ENCODE measurements at places on chromosomes 5 and 9. TPM values are rescaled to one million over a fixed set of nuclear protein-coding genes. Genes with fewer than 3 reads are reported as not detected.

RETREG1 gene
- total RNA-seq = not detected

CNOT6 gene
- 17.2 TPM for total RNA-seq

ANKDD1B gene
- total RNA-seq = 0.70 TPM

CNTLN gene
- total RNA-seq = 3.9 TPM

MSX2 gene
- 0.53 TPM for total RNA-seq

HK3 gene
- total RNA-seq = not detected

MYOZ3 gene
- 0.93 TPM for total RNA-seq

LYRM7 gene
- total RNA-seq = 4.0 TPM

GABRA1 gene
- not detected for total RNA-seq

C9 gene
- 0.44 TPM for total RNA-seq

ADRB2 gene
- total RNA-seq = 0.70 TPM

GABRP gene
- 0.41 TPM for total RNA-seq

PKN3 gene
- total RNA-seq = 14.8 TPM

FOXD4L4 gene
- 0.53 TPM for total RNA-seq

SPATA31A3 gene
- total RNA-seq = not detected

PCDHGA1 gene
- total RNA-seq = 0.39 TPM

OTULINL gene
- 0.34 TPM for total RNA-seq

IRGM gene
- not detected for total RNA-seq

FBXW11 gene
- total RNA-seq = 40.1 TPM

FOXD4L3 gene
- not detected for total RNA-seq

WHRN gene
- 1.9 TPM for total RNA-seq

CTSV gene
- 0.19 TPM for total RNA-seq

GABRB2 gene
- total RNA-seq = not detected

PPP3R2 gene
- not detected for total RNA-seq

COL5A1 gene
- 185 TPM for total RNA-seq

CNTFR gene
- not detected for total RNA-seq

CDKN2B-AS1 gene
- total RNA-seq = 2.9 TPM

DAP gene
- 106 TPM for total RNA-seq

S1PR3 gene
- total RNA-seq = 22.3 TPM

SCGB3A2 gene
- total RNA-seq = not detected

ANKRD34B gene
- total RNA-seq = 0.05 TPM

BTNL3 gene
- not detected for total RNA-seq

ORM2 gene
- not detected for total RNA-seq

CA9 gene
- 0.15 TPM for total RNA-seq

PKD2L2 gene
- total RNA-seq = not detected

CDH10 gene
- 2.6 TPM for total RNA-seq

QRFP gene
- total RNA-seq = not detected

SPTLC1 gene
- 105 TPM for total RNA-seq

PLEKHG4B gene
- total RNA-seq = 0.48 TPM

ADAMTS19 gene
- total RNA-seq = under 0.01 TPM

EDIL3 gene
- 29.7 TPM for total RNA-seq

MLANA gene
- not detected for total RNA-seq

WDR38 gene
- total RNA-seq = not detected

DNAJC21 gene
- 30.9 TPM for total RNA-seq

CCNO gene
- total RNA-seq = 0.70 TPM

Measured in glomerular endothelial cell (primary cell).